ENCODE measurements at places on chromosomes 3 and 15.

- DNase-seq = no peak
These were observed 41.2 kb downstream of the GRK7 start for GRCh38 chr3:141804447-141804777.

- DNase-seq = no peak
These were observed 60.9 kb downstream of the ATP2B2 start for GRCh38 chr3:10444511-10444910.

- peak; percentile 42 for DNase-seq
These were observed 735.0 kb downstream of the ROBO1 start for GRCh38 chr3:79032686-79033318.

- no peak for DNase-seq
These were observed 83.8 kb downstream of the APBA2 start for GRCh38 chr15:28969511-28970085.

DNA sequence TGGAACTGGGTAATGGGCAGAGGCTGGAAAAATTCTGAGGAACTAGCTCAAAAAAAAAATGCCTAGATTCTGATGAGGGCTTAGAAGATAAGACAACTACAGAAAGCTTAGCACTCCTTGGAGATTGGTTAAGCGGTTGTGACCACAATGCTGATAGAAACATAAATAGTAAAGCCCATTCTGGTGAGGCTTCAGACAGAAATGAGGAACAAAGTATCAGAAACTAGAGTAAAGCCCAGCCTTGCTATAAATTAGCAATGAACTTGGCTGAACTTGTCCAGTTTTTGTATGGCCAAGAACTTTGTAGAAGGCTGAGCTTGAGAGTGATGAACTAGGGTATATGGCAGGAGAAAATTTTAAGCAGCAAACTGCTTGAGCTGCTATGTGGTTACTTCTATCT, 25.4 kb downstream of the GOLGB1 start:
- DNase-seq = no peak

DNA sequence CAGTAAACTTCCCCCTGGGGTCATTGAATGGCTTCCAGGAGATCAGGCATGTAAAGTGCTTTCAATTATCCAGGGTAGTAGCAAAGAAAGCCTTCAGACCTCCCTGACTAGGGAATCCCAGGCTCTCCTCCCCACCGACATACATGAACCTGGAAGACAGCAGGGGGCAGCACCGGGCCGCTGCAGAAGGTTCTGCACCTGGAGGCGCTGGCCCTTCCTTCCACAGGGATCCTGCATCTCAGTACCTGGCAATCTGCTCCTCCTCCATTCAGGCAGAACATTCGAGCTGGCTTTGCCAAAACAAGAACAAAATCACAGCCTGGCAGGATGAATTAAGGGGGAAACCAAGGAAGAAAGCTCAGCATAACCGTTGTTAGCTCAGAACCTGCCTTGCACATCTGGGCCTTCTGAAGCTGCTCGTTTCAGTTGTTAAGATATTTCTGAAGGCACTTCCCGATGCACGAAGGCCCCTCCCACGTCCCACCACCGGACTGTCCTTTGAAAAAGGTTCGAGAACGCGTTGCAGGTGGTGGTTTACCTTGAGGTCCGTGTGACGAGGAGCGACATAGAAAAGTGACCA, 237.7 kb downstream of the SLCO3A1 start:
- no peak for DNase-seq

GRCh38 chr3:123193448-123194101, 8.2 kb upstream of the SEC22A start:
- no peak for DNase-seq

DNA sequence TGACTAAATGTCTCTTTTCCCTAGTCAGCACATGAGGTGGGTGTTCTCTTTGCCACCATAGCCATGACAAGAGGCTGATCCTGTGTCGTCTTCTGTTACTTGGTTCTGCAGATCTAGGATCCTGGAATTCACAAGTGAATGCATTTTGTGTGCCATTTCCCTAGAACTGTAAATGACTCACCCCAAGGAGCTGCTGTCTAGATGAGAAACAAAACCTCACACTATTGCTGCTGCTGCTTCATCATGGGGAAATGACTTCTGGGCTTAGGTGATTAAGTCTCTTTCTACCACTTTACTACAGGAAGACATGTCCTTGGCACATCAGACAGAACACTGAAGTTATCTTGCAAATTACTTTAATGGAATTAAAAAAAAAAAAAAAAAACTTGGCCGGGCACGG, 54.9 kb downstream of the SLCO3A1 start:
- DNase-seq = no peak

DNA sequence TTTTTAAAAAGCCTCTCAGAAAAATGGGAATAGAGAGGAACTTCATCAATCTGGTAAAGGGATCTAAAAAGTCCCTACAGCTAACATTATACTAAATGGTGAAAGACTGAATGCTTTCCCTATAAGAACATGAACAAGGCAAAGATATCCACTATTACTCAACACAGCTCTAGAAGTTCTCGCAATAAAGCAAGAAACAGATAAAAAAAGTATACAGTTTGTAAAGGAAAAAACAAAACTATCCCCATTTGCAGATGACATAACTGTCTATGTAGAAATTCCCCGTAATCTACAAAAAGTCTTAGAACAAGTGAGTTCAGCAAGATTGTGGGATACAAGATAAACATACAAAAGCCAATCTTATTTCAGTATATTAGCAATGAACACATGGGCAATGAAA, 15.4 kb downstream of the EDC3 start:
- DNase-seq = no peak

DNA sequence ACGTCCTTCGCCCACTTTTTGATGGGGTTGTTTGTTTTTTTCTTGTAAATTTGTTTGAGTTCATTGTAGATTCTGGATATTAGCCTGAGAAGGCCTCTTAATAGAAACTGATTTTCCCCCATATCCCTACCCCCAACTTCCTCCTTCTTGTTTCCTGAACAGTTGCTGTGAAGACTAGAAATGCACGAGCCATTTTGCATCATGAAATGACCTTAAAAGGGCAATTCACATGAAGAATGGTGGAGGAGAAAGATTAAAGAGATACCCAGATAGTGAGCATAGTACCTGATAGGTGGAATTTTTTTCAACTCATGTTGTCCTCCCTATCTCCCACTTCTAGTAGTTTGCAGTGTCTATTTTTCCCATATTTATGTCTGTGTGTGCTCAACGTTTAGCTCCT, 55.2 kb upstream of the KCNH8 start:
- no peak for DNase-seq

DNA sequence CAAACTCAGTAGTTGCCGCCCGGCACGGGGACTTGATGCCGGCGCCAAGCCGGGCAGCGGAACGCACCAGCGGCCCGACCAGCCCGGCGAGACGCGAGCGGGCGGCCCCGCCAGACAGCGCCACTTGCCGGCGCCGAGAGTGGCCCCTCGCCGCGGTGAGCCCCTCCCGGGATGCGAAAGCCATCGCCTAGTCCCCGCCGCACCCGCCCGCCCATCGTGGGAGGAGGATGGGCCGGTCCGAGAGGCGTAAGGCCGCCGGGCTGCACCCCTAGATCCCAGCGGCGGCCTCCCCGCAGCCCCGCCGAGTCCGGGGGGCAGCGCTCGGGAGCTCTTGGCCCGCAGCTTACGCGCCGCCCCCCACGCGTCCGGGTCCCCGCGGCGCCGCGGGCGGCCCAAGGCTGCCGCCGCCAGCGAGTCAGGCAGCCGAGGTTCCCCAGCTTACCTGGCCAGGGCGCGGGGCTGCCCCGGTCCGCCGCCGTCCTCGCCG, 609 bp downstream of the GOLGA8A start:
- no peak for DNase-seq

GRCh38 chr15:71532994-71533393, 277.4 kb upstream of the NR2E3 start:
- peak; percentile 44 for DNase-seq

DNA sequence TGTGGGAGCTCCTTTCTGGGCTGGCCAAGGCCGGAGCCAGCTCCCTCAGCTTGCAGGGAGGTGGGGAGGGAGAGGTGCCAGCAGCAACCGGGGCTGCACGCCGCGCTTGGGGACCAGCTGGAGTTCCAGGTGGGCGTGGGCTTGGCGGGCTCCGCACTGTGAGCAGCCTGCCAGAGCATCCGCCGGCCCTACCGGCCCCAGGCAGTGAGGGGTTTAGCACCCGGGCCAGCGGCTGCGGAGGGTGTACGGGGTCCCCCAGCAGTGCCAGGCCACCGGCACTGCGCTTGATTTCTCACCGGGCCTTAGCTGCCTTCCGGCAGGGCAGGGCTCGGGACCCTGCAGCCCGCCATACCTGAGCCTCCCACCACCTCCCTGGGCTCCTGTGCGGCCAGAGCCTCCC, 651.0 kb upstream of the ARPP21 start:
- DNase-seq = no peak

GRCh38 chr15:98738689-98739401, 90.5 kb downstream of the IGF1R start:
- no peak for DNase-seq

DNA sequence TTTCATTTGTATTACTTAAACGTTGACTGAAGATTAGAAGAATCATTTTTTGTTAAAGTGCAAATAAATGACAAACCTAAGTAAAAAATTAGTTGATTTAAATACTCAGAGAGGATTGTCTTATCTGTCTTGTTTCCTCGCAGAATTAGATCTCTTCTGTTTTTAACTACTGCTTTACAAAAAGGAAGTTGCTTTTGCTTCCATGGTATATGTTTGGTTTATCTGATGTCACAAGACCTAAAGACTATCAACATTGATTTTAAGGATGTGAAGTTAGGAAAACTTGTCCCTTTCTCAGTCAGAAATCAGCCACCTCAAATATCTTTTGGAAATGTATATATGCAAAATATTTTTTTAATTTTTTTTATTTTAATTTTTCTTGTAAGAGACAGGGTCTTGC, 28.7 kb downstream of the GPR171 start:
- DNase-seq = no peak

- no peak for DNase-seq
These were observed 2.1 kb upstream of the HACD2 start for GRCh38 chr3:123586968-123587367.

DNA sequence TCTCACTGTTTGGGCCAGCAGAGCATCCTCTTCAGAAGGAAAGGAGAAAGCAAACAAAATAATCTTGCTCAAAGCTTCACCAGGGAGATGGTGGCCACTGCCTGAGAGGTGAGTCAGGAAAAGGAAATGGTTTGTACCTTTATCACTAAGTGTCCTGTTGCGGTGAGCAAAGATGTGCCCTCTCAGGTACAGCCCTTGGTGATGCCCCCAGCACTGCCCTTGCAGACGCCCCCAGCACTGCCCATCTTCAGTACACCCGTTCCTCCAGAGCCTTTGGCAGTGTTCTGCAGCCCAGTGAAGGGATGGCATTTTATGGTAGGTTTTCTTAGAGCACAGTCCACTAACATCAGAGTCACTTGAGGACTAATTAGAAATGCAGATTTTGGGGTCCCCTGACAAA, 92.3 kb downstream of the ZNF621 start:
- no peak for DNase-seq

DNA sequence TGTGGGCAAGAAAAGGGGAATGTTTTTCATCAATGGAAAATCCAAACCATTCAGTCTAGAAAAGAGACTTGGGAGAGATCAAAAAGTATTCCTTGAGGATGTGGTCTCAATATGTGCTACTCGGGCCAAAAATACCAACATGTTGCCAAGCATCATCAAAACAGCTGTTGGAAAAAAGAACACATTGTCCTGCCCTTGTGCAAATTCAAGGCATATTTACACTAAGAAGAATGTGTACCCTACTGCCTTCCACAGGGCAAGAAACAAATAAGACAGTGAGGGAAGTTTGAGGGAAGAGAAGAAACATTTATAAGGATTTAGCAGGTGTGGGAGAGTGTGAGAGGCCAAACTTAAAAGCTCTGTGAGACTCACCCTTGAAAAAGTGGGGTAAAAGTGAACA, 252.1 kb downstream of the NTRK3 start:
- DNase-seq = no peak

- DNase-seq = no peak
These were observed 747.6 kb downstream of the NAALADL2 start for GRCh38 chr3:175606650-175607318.

- no peak for DNase-seq
These were observed 1029.5 kb upstream of the NR2F2 start for GRCh38 chr15:95300958-95301357.

DNA sequence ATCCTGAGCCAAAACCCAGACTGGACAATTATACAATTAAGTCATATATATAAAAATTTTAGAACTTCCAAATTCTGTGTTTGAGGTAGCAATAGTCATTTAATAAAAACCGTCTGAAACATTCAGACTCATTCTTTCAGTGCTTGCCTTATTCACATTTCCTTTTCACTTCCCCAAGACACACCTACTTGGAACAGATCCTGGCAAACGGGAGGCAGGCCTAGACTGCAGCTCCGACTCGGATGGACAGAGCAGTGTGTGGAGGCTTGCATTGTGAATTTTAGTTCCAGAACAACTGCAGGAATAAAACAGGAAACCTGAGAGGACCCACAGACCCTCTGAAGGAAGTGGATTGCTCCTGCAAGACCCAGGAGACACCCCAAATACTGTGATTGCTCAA, 341.4 kb downstream of the CNTN3 start:
- DNase-seq = no peak

DNA sequence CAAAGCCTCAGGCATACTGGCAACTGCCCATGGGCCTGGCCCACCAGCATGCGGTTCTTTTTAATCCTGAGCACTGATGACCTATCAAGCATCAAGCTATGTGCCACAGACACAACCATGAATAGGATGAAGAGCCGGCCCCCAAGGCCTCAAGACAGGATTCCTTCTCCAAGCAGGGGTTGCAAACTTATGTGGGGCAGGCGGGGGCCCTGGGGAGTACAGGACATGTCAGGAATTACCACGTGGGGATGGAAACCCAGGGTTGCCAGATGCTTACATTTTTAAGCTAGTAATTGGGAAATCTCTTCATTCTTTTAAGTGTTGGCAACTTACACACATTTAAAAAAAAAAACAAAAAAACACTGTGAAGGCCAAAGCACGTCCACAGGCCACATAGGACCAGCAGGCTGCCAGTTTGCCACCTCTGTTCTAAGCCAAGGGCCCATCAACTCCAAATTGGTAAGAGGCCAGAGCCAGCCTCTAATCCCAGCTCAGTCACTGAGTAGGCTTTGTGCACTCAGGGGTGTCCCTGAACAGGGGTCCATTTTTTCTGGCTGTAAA, 32.8 kb downstream of the BDH1 start:
- DNase-seq = no peak

DNA sequence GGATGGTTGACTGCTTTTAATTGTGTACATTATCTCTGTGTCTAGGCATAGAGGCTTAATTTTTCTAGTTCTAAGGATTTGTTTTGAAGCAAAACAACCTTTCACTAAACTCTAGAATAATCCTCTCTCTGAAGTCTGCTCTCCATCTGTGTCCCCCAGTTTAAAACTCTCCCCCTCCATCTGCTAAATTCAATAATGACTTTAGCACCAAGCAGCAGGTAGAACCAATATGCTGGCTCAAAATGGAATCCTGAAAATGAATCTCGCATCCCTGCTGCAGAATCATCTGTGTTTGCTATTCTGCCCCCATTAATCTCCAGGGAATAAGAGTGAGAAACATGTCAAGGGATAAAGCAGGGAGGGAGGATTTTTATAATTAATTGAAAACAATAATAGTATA, 111.8 kb downstream of the TUSC7 start:
- no peak for DNase-seq

All from NCI-H1048 (cell line).